ENCODE measurements at places on chromosomes 5 and 9. TPM values are rescaled to one million over a fixed set of nuclear protein-coding genes. Genes with fewer than 3 reads are reported as not detected.
A peak's percentile ranks its signal among the peaks of the same experiment; 100 is the strongest.

DNA sequence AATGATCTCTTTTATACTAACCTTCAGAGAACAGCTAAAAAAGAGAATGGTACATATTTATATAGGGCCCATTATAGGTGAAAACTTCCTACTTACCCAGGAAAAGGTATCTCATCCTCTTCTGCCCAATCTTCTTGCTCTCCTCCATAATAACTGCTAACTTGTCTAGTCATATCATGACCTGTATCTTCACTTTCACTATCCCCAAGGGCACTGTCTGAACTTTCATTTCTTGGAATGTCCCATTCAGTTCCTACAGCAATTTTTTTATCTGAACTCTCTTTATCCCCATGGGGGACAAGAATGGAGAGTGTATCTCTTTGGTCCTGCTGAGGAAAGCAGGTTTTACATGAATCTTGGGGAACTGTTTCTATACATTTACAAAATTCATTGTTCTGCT, 36.4 kb upstream of the RAPGEF6 start:
- peak; percentile 48 for ATAC-seq

The TLN1 gene
- total RNA-seq = 293 TPM

DNA sequence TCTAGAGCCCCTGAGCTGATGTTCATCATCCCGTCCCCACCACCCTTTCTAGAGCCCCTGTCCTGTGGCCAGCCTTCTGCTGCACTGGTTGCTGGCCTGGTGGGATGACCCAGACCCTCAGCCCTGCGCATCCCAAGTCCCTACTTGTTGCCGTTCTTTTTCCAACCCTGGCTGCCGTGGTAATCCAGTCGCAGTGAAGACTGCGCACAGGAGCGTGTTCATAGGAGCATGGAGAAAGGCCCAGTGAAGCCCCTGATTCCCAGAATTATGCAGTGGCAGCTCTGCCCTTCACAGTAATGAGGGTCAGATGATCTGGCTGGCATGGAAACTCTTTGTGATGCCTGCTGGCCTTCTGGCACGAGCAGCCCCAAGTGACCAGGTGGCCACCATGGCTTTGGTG, 183.3 kb downstream of the CACNA1B start:
- ATAC-seq = no peak

DNA sequence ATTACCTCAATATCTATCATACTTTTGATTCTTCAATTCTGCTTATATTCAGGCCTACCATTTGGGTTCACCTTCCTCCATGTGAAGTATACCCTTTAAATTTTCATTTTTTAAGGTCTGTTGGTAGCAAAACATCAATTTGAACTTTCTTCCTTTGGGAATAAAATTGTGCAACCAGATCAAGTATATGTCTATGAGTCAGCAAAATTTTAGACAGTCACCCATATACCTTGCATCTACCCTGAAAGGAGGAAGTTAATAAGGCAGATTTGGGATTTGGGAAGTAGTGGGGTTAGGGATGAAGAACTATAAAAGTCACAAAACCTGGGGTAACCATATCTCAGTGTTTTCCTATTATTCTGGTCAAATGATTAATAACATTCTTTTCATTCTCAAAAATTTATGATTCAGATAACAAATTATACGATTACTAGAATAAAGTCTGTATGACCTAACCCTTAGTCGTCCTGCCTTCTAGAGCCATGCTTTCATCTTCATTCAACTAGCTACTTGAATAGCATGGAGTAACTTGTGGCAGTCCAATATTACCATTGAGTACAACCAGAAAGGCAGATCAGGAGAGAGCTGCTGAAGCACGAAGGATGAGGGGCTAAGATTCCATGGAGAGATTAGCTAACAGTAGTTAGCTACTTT, 2.8 kb upstream of the IL33 start:
- ATAC-seq = no peak

The EPB41L4A gene
- total RNA-seq = 0.85 TPM

Measured in activated T-helper 17 cell treated with anti-CD3 and anti-CD28 coated beads, Interleukin-2, amount 50 U/mL, for 72 hours (primary cell).